ENCODE measurements at places on chromosomes 5 and 9. TPM values are rescaled to one million over a fixed set of nuclear protein-coding genes. Genes with fewer than 3 reads are reported as not detected.

Gene CSF1R
- total RNA-seq, result 0.69 TPM

Gene CDX1
- 0.91 TPM for total RNA-seq

Gene FBLL1
- total RNA-seq, result 0.66 TPM

Gene KCTD16
- total RNA-seq, result 8.4 TPM

Gene GABRA6
- not detected for total RNA-seq

Gene PCDHGB7
- 14.7 TPM for total RNA-seq

Gene FPGS
- total RNA-seq, result 59.7 TPM

Gene CATSPER3
- total RNA-seq, result 0.10 TPM

Gene PCDHGA9
- total RNA-seq, result 5.5 TPM

Gene CCDC187
- under 0.01 TPM for total RNA-seq

Gene GADD45G
- 0.36 TPM for total RNA-seq

Gene ACOT12
- 1.1 TPM for total RNA-seq

Gene DPYSL3
- 146 TPM for total RNA-seq

Gene PPIC
- total RNA-seq, result 77.2 TPM

Gene SUSD3
- total RNA-seq, result not detected

Gene REEP2
- total RNA-seq, result 11.2 TPM

Gene OR13C5
- 0.13 TPM for total RNA-seq

Gene MZB1
- not detected for total RNA-seq

Gene DAB2IP
- total RNA-seq, result 33.3 TPM

Gene RANBP3L
- 0.07 TPM for total RNA-seq

Gene LRRC19
- not detected for total RNA-seq

Gene TAF1L
- under 0.01 TPM for total RNA-seq

Gene ADGRD2
- not detected for total RNA-seq

Gene ALDH1A1
- 2.8 TPM for total RNA-seq

Gene MYOT
- not detected for total RNA-seq

Gene FAM221B
- not detected for total RNA-seq

Gene NEUROG1
- not detected for total RNA-seq

Gene FRMD3
- 2.6 TPM for total RNA-seq

Gene GAPT
- total RNA-seq, result not detected

Gene GFPT2
- 12.2 TPM for total RNA-seq

Gene MYMK
- not detected for total RNA-seq

Gene SLC36A3
- not detected for total RNA-seq

Gene DCP2
- 27.4 TPM for total RNA-seq

Gene FCHO2
- 24.2 TPM for total RNA-seq

Gene DIRAS2
- 0.33 TPM for total RNA-seq

Gene HEMGN
- not detected for total RNA-seq

Gene RLN2
- total RNA-seq, result not detected
